ENCODE measurements at places on chromosomes 16 and 17.

GRCh38 chr16:79041206-79041605 is 559.3 kb downstream of the MAF start:
- DNase-seq: no peak

GRCh38 chr16:29974291-29975133 is 844 bp downstream of the TAOK2 start:
- DNase-seq: peak; percentile 34

DNA sequence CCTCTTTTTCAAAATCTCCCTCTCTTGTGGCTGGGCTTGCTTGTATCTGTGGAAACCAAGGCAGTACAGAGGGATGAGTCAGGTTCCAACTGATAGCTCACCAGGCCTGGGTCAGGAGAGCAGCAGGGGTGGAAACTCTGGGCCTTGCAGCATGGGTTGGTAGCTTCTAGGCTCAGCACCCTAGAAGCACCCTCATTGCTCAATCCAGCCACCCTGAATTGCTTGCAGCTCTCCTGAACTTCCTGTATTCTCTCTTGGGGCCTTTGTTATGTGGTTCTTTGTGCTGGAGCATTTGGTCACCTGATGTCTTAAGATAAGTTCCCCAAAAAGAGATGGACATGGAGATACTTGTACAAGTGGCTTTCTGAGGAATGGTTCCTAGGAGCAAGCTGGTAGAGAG is 169.4 kb downstream of the IRX5 start:
- no peak for DNase-seq

DNA sequence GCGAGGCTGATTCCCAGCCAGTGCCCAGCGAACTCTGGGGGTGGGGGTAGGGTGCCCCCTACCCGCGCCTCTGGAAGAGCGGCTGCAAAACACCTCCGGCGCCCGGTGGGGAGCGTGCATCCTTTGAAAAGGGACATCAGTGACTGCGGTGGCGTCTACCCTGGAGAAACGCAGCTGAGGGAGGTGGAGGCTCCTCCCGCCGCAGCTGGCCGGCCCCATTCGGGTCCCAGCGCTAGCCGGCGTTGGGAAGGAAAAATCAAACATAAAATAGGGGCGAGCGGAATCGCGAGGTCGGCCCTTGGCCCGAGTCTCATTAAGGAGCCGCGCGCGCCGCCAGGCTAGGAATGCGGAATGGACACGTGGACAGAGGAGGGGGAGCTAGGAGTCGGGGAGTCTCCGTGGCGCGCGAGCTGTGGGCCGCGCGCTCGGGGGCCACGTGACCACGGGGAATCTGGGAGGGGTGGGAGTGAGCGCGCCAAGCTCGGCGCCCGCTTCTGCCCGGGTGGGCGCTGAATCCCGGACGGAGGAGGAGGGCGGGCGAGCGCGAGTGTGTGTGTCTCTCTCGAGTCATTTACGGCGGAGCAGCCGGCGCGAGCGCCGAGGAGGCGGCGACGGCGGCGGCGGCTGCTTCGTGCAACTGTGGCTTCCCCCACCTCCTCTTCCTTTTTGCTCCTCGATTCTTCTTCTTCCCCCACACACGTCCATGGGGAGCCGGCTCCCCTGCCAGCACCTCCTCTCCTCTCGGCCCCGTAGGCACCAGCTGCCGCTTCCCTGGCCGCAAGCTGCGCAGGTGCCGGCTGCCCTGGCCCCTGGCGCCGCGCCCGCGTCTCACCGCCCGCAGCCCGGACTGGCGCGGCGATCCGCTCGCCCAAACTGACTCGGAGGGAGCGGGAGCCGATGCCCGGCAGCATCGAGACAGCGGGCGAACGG is at the start of gene TMEM132E:
Gene TMEM132E, plus strand, starts transcription at position 566 of the 930 bp plus-strand sequence. CDS start 1,495 bp downstream, outside the sequence.
- no peak for DNase-seq

DNA sequence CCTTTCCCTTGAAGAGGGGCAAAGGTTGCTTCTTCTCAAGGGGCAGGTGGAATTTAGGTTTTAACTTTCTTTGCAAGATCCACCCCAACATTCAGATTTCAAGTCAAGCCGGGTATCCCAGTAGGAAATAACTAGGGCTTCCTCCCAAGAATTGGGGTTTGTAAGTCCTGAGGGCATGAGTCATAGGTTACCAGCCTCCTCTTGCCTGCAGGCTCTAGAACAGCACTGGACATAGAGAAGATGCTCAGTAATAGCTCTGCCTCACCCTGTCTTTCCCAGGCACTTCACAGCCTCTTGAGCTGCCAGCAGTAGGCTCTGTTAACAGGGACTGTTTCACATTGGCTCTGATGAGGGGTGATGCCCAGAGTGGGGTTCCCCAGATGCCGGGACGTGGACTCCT is 35.8 kb upstream of the ZFP90 start:
- peak; percentile 83 for DNase-seq

- DNase-seq: peak; percentile 69
Observed at GRCh38 chr17:41917679-41918313, 955 bp downstream of the ACLY start.

- DNase-seq: no peak
Observed at GRCh38 chr17:17063546-17064122, 21.4 kb downstream of the MPRIP start.

GRCh38 chr16:46751381-46751780 is 3.2 kb upstream of the MYLK3 start:
- DNase-seq: no peak

DNA sequence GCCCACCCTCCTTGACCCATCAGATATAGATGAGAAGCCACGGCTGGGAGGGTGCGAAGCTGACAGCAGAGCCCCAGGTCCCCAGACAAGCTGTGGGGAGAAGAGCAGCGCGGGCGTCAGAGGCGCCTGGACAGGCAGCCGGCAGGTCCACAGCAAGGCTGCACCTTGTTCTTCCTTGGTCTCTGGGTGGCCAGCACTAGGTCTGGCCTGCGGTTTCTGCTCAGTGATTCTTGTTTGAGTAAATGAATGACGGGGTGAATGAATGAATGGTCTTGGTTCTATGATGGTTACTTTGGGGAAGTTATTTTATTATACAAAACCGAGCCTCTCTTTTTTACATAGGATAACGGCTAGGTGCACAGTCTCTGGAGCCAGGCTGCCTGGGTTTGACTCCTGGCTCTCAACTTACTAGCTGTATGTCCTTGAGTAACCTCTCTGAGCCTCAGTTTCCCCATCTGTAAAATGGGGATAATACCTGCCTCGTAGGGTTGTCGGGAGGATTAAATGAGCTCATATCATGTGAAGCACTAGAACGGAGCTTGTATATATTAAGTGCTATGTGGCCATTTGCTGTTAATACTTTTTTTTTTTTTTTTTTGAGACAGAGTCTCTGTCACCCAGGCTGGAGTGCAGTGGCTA is 86.1 kb downstream of the RAB11FIP4 start:
- no peak for DNase-seq

GRCh38 chr16:46658925-46659324 is 30.1 kb downstream of the VPS35 start:
- DNase-seq: no peak

- DNase-seq: peak; percentile 82
Observed at GRCh38 chr16:75342308-75342811, 90.9 kb upstream of the BCAR1 start.

DNA sequence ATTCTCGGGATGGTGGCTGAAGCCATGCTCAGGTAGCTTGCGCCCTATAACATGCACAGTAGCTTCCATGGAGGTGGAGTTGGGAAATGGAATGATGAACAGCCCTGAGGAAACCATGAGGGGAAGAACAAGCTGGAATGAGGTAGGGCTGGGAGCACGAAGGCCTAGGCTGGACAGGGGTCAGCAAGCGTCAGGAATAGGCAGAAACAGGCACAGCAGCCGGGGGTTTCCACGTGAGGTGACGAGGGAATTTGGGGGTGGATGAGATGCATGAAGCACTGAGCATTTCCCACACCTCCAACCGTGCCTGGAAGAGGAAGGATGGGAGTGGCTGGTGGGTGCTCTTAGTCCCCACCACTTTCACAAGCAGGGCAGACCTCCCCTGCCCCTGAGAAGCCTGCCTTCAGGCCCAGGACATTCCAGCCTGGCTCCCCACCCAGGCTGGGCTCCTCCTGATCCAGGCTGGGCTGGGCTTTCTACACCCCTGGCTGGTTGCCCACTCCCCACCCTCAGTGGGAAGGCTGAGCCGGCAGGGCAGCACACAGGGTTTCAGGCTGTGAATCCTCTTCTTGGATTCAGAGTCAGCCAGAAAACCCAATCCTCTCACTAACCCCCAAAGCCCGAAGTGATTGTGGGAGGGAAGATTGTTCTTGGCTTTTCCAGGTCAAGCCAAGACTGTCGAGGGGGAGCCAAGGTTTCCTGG is 21.9 kb downstream of the PLEKHG4 start:
- no peak for DNase-seq

- no peak for DNase-seq
Observed at GRCh38 chr16:15517743-15518377, 83.5 kb downstream of the BMERB1 start.

DNA sequence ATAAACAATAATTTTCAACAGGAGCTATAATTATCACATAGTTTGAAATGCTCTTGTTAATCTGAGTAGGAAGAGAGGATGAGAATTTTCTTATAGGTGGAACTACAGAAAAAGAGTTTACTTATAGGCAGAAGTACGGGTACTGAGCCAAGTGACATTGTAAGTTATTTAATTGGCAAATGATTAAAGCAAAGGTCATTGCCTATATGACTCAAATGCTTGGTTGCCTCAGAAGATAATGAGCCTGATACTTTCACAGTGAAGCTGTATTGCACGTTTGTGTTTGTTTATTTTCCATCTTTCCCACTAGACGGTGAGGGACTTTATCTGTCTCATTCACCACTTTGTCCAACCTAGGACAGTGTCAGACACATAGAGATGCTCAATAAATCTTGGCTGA is 749.3 kb downstream of the MAF start:
- no peak for DNase-seq

GRCh38 chr16:914440-914839 is 56.3 kb downstream of the LMF1 start:
- DNase-seq: peak; percentile 1

DNA sequence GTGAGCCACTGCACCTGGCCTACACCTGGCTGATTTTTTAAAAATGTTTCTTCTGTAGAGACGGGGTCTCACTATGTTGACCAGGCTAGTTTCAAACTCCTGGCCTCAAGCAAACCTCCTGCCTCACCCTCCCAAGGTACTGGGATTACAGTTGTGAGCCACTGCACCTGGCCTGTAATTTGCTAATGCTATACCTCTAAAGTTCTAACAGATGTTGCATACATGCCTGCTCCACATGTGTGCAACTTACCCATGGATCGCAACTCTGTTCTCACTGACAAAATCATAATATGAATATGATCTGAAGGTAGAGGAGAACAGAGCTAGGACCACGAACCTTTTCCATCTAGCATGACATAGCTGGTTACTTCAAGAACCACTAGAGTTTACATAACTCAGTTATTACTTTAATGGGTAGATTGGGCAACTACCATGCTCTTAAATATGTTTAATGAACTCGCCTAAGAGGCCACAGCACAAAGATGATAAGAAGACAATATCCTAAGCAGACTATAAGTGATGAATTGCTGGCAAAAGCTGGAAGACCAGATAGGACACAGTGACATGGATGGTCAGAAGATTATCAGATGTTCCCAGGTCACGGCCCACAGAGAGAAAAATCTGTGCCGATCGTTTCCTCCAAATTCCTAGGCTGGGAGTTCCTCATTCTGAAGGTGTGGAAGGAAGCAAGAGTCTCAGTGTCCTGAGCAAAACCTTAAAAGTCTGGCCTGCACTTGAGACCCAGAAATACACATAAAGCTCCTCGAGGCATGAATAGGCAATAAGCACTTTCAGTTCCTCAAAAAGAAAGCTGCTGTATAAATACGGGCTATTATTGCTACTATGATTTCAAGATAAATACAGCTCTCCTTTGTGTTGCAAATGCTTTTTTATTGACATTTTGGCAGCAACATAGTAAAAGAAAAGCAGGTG is 53.6 kb upstream of the ICAM2 start:
- no peak for DNase-seq

GRCh38 chr17:20986767-20987510 is 55.9 kb downstream of the USP22 start:
- DNase-seq: no peak

DNA sequence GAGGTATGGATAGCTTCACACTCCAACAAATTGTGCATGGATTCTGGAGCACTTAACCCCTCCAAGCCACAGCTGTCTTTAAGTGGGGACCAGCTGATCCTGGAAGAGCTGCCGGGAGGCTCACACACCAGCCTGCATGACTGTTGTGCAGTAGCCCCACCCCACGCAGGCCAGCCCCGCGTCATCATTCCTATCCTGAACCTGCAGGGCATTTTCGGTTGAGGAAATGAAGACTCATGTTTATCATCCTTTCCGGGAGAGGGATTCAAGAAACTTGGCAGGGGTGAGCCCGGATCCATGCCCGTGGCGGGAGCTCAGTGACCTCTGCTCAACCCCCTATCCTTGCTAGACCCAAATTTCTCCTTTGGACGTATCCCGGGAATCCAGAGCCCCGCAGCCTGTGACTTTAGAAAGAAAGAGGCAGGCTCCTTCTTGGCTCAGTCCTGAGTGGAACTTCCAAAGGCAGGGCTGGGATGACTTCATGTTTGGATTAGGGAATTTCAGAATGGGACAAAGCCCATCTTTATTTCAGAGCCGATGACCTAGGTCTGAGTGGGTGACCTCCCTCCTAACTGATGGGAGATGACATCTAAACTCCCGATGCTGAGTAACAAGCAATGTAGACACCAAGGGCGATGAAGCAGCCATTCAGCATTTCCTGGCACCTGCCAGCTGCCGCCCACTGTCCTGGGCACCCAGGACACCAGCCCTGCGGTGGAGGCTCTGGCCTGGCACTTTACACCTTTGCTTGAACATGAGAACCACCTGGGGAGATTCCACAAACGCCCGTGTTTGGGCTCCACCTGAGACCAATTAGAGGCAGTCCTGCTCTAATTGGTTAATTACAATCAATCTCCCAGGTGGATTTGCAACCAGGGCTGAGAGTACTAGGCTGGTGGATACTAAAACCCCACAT is 43.3 kb upstream of the CMIP start:
- peak; percentile 98 for DNase-seq

DNA sequence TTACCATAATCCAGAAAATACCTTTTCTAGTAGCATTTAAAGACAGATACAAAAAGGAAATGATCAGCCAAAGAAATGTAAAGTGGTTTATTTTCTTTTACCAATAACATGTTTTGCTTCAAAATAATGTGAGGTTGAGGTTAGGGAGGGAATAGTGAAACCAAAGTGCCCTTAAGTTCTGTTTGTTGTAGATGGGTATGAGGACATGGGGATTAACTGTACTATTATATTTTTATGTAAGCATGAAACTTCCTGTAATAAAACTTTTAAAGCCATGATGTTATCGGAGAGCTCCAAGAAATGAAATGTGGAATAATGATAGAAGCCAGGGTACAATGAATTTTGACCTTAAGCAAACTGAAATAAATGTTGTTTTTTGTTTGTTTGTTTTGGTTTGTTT is 9.9 kb downstream of the C16orf46 start:
- no peak for DNase-seq

- DNase-seq: peak; percentile 88
Observed at GRCh38 chr17:72724267-72724666, 368.2 kb downstream of the SLC39A11 start.

DNA sequence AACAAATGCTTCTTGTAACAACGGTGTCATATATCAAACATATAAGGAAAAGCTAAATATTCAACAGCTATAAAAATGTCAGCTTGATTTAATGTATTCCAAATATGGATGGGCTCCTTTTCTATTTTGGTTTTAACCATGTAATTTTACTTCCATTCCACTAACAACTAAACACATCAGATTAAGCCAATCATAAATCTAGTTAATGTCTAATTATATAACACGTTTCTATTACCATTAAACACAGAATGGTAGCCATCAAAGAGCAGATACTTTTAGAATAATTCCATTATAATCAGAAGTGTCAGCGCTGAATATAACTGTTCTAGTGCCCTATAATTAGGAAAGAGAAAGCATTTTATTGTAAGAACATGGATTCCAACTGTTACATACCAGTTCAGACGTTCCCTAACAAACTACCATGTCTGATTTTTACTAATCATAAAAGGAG is 10.0 kb downstream of the CMC2 start:
- DNase-seq: no peak

GRCh38 chr16:66473654-66474519 is 46.8 kb downstream of the BEAN1 start:
- DNase-seq: peak; percentile 32

Data from ELR (cell line).